GOT3 (cell line): ENCODE measurements at places on chromosomes 6 and 20.

DNA sequence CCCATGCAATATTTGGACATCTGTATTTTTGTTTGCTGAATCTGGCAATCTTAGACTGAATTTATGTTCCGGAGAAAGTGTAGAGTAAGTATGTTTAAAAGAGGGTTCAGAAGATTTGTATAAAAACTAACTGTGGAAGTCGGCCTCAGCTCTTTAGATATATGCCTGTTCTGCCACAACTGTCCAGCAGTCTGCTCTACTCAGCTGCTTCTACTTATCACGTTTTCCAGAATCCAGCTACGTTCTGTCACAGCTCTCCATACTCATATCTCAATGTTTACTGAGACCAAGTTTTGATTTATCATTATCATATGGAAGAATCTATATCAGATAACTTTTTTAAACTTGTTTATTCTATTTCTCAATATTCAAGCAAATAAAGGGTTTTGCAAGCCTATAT is 721.3 kb downstream of the EYS start:
- DNase-seq = no peak

GRCh38 chr20:5180933-5181332 is 54.1 kb downstream of the CDS2 start:
- no peak for DNase-seq

DNA sequence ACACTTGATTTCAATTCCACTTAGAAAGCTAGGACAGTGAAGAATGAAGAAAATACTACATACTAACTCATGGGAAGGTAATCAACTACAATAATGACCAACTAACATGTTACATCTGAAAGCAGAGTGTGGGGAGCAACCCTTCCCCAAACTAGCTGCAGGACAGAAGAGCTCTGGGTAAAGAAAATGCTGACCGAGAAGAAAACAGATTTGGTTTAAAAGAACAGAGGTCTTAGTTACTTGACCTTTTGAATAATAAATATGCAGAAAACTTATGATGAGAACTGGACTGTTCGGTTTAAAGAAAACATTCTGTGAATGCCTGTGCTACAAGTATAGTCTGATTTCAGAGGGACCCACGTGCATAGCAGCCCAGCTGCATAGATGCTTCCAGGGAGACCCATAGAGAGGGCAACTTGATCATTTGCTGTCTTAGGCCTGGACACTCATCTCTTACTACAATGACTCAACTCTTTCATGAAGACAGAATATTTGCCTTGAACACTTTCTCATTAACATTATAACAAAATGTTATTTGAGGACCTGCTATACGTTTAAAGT is 53.5 kb downstream of the RALGAPA2 start:
- DNase-seq = no peak

DNA sequence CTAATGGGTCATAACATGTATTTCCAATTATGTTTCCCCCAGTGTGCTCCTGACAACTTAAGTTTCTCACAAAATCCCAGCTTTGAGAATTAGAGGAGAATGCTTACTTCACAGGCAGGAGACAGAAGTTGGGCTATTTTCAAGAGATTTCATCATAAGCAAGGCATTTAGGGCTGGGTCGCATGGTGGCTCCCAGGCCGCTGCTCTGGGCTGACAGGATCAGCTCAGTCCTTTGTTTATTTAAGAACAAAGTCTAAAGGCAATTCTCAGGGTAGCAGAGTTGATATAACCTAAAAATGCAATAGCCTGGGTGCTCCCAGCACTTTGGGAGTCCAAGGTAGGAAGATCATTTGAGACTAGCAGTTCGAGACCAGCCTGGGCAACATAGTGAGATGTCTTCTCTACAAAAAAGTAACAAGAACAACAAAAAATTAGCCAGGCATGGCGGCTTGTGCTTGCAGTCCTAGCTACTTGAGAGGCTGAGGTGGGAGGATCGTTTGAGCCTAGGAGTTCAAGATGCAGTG is 10.9 kb downstream of the FOXQ1 start:
- no peak for DNase-seq

DNA sequence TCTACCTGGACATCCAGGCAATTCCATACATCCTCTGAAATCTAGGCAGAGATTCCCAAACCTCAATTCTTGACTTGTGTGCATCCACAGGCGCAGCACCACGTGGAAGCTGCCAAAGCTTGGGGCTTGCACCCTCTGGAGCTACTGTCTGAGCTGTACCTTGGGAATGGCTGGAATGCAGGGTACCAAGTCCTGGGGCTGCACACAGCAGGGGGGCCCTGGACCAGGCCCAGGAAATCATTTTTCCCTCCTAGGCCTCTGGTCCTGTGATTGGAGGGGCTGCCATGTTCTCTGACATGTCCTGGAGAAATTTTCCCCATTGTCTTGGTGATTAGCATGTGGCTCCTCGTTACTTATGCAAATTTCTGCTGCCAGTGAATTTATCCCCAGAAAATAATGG is 391.9 kb upstream of the CHD6 start:
- no peak for DNase-seq

- no peak for DNase-seq
Measured at GRCh38 chr6:56004426-56004825, 129.0 kb upstream of the BMP5 start.

DNA sequence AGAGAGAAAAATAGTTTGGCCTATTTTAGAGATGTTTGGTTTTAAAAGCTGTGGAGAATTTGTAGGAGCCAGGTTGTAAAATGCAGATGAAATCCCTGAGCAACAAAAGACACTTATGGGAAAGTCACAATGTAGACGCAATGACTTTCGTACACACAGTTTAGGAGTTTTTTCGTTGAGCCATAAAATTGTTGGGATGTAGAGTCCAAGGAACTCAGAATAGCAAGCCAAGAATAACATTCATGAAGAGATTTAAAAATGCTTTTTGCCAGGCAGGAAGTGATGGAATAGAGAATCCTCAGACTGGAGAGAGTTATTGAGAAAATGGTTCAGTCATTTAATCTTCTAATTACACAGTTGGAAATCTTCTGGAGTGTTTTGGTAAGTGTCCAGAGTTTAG is 11.5 kb upstream of the PROKR2 start:
- no peak for DNase-seq

GRCh38 chr20:39568109-39568508 is 606.0 kb downstream of the DHX35 start:
- DNase-seq = no peak

GRCh38 chr20:63162206-63162795 is 53.6 kb downstream of the YTHDF1 start:
- no peak for DNase-seq

DNA sequence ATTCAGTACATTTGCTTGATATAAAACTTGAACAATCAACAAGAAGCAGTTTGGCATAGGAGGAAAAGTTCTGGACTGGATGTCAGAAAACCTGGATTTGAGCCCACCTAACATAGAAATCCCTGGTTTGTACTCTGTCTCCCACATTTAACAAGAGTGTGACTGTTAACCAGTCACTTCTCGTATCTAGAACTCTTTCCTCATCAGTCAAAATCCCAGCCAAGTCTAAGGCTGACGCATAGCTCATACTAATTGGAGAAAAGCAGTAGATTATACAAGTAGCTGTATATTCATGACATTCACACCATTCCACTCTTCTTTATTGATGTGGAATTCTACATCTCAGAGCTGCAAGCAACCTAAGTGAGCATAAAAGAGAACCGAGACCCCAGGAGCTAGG is 222.7 kb downstream of the PHACTR1 start:
- no peak for DNase-seq

- no peak for DNase-seq
Measured at GRCh38 chr20:46951405-46951804, 56.8 kb downstream of the EYA2 start.

DNA sequence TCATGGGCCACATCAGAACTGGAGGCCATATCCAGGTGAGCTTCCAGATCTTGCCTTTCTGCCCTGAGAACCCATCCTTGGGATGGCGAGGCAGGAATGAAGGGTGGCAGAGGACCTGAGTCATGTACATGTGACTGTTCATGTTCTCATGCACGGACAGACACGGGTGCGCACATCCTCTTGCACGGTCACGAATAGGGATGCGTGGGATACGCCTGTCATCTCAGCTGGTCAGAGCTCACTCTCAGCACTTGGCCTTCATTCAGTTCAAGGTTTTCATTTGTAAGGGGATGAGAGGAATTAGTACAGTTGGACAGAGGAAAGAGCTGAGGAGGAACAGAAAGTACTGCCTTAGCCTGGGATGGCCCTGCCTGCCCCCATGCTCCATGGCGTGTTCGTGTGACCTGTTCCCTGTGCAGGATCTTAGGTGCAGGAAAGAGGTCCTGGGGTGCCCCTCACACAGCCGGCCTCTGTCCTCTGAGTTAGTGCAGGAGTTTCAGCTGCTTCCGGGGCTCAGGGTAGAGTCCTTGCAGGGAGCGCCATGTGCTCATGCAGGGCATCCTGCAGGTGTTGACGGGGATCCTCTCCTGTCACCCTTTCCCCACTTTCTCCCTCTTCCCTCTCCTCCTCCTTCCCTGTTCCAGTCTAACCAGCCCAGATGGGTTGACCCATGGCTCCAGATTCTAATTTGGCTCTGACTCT is 173.4 kb downstream of the DTNBP1 start:
- DNase-seq = no peak

GRCh38 chr6:143965503-143966171 is 42.4 kb downstream of the PLAGL1 start:
- no peak for DNase-seq

- no peak for DNase-seq
Measured at GRCh38 chr6:4743062-4743461, 33.1 kb upstream of the CDYL start.

- no peak for DNase-seq
Measured at GRCh38 chr6:158445426-158446085, 114.3 kb upstream of the TMEM181 start.

DNA sequence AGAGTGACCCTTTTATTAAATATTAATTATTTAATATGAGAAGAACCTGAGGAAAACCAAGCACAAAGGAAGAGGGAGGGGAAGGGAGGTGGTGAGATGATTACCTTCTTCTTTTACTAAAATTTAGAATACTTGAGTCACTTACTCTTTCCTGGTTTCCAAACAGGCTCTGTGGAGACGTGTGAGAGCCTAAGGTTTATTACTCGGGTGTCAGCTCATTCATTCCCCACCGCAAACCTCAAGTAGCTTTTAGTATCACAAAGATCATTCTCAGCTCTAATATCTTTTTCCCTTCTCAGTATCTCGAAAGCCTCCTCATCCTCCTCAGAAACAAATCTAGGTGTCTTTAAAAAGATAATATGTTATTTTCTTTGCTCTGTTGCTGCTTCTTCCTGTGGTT is 497.2 kb upstream of the JARID2 start:
- DNase-seq = no peak

DNA sequence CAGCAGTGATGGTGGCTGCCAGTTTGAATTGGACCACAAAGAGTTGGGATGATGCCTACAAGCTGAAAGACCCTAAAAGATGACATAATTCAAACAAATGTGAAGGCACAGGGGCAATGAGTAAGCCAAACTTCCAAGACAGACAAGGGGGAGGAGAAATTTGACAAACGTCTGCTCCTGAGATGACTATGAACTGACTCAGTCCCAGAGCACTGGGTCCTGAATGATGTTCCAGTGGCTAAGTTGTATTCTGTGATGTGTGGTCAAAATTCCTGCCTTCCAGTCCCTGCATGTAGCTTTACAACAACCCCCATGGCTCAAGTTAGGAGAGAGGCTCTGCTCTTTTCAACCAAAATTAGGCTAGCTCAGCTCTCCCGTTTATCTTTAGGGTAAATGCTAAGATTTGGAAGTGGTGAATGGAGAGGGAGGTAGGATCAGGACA is 86.1 kb upstream of the SIRPA start:
- no peak for DNase-seq

GRCh38 chr20:16418616-16419015 is 154.6 kb downstream of the KIF16B start:
- DNase-seq = no peak

DNA sequence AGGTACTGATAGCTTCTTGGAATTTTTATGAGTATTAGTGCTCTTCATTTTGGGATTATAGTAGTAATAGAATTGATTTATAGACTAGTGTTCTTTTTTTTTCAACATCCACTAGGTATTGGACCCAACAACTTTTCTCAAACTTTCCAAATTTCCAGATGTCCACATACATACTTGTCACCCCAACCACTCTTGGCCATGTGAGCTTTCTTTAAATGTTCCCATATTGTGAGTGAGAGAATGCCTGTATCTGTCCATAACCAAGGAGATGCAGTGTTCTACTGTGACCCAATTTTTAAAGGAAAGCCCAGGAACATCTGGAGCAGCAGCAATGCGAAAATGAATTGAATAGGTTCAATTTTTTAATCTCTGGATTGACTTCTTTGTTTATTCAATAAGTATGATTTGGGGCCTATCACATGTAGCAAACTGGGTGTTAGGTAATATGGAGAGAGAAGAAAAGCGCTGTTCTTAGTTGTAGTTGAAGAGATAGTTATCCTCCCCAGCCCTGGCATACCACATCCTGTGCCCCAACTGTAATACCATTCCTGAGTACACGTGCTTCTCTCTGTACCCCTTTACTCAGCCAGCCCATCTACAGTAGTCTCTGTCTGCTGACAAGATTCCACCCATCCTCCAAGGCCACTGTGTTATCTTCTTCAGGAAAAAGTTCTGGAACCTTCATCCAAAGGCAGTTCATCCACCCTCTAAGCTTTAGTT is 116.8 kb upstream of the SUPT3H start:
- DNase-seq = no peak

DNA sequence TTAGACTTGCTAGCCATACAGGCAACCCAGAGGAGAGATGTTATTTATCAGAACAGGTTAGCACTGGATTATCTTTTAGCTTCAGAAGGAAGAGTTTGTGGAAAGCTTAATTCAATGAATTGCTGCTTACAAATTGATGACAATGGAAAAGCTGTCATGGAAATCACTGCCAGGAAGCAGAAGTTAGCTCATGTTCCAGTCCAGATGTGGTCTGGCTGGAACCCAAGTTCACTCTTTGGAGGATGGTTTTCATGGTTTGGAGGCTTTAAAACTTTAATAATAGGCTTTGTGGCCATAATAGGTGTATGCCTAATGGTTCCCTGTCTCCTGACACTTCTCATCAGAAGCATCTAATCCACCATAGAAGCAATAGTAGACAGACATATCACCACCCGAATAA is 699.0 kb downstream of the PHF3 start:
- no peak for DNase-seq

DNA sequence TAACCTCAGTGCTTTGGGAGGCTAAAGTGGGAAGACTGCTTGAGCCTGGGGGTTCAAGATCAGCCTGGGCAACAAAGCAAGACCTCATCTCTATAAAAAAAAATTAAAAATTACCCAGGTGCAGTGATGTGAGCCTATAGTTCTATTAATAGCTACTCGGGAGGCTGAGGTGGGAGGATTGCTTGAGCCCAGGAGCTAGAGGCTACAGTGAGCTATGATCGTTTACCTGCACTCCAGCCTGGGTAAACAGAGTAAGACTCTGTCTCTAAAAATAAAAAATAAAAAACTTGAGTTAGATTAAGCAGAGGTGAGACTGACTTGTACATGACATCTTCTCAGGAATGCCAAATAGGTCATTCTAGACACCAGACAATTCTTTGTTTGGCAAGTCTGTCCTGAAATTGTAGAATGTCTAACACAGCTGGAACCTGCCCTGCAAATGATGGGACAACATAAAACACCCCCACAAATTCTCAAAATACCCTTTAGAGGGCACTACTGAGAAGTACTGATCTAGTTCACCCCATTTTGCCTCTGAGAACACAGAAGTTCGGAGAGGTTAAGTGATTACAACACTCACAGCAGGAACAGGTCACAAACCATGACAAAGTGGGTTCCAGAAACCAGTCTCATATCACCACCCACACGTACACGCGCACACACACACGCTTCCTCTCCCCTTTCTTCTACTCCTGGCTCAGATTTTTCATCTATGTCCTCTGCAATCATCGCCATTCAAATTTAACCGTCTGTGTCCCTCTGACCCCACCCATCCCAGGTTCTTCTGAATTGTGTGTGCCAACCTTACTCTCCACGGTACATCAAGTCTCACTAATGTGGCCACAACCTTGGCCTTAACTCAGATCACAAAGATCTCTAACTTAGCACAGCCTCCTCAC is 38.3 kb downstream of the ARHGAP18 start:
- DNase-seq = no peak
